ENCODE measurements at places on chromosomes 5 and 9. TPM values are rescaled to one million over a fixed set of nuclear protein-coding genes. Genes with fewer than 3 reads are reported as not detected.

DNA sequence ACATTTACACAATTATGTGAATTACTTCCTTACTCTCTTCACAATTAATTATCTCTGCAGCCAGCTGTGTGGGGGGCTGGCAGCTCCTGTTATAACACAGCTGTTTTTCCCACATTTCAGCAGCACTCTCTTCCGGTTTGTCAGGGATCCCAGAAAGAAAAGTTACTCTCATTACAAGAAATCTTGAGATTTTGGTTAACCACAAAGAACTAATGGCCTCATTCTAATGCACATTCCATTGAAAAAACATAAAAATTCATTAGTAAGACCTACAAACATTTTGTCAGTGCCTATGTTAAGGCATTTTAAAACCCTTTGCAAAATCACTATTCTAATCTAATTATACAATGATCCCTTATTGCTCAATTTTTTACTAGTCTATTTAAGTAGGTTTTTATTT, 64.1 kb downstream of the PDE4D start:
- H3K36me3 ChIP-seq, result no peaks in the 10 kb centered on the region
- H3K4me3 ChIP-seq, result no peak overlapping the region
- H3K27me3 ChIP-seq, result no peaks in the 10 kb centered on the region
- no peaks in the 10 kb centered on the region for H3K4me1 ChIP-seq
- no peak overlapping the region for H3K27ac ChIP-seq
- no peak for DNase-seq

GRCh38 chr5:119220576-119221197, 135.1 kb upstream of the TNFAIP8 start:
- H3K4me1 ChIP-seq, result no peaks in the 10 kb centered on the region
- no peaks in the 10 kb centered on the region for H3K27me3 ChIP-seq
- no peak overlapping the region for H3K4me3 ChIP-seq
- no peak for DNase-seq
- H3K36me3 ChIP-seq, result peaks cover 5% of the 10 kb centered on the region

DNA sequence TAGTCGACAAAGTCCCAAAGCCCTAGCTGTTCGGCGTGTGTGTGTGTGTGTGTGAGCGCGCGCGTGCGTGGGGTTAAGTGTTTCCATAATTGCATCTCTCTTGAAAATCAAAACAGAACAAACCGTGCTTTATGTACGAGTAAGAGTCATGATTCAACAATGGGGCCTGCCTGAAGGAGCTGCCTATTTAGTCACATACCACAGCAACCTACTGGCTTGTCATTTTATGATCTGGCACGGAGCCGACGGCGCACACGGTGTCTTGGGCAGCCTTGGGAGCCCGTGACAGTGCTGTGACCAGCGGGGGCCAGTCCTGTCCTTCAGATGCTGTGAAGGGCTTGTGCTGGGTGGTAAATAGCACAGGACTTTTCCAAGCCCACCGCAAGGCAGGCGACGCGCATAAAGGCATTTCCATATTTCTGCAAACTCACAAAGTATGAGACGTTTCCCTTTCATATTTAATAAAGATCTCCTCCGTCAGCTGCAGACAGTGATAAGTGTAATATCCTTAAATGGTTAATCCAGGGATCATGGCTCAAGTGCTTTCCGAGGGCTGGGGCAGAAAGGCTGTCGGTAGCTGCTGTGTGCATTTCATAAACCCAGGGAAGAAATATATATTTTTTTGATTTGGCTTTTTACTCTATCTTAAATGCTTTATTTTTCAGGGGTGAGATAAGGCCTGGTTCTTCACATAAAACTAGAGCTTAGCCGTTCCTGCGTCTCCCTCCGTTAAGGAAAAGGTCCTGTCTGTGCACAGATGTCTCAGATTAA, 270.2 kb upstream of the IRX1 start:
- H3K27me3 ChIP-seq, result no peaks in the 10 kb centered on the region
- no peaks in the 10 kb centered on the region for H3K36me3 ChIP-seq
- no peak for DNase-seq
- no peak overlapping the region for H3K4me3 ChIP-seq
- H3K4me1 ChIP-seq, result no peaks in the 10 kb centered on the region

The PCDH12 gene
- total RNA-seq, result 0.09 TPM
